Stimulated activated CD8-positive, alpha-beta memory T cell treated with anti-CD3 and anti-CD28 coated beads, Interleukin-15, amount 100 ng/mL, for 24 hours (primary cell): ENCODE measurements at places on chromosomes 2 and 18.

DNA sequence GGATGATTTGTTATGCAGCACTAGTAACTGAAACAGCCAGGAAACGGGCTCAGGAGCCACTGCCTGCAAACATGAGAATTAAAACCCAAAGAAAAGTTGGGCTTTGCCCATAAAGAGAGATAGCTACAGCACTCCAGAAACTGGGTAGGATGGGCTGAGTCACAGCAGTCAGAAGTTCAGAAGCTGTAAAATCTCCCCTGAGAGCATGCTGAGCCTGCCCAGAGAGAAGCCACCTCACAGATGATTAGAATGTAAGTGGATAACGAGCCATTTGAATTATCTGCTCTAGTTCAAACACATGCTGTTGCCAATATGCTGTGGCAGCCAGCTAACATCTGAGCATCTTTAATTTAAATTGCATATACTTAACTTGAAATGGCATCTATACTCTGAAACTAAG lies 388.1 kb upstream of the ACVR2A start:
- DNase-seq: no peak

- no peak for DNase-seq
These were observed 665.3 kb downstream of the STK39 start for GRCh38 chr2:167581961-167582574.

- DNase-seq: no peak
These were observed 22.5 kb downstream of the DAPL1 start for GRCh38 chr2:158817588-158817987.

GRCh38 chr2:144063602-144064001 lies 456.3 kb downstream of the ZEB2 start:
- no peak for DNase-seq

- DNase-seq: no peak
These were observed 31.7 kb upstream of the DNMT3A start for GRCh38 chr2:25373269-25373981.

- no peak for DNase-seq
These were observed 85.7 kb upstream of the GALNT13 start for GRCh38 chr2:153786016-153786415.

- no peak for DNase-seq
These were observed 20.8 kb upstream of the TNP1 start for GRCh38 chr2:216880509-216881184.

- no peak for DNase-seq
These were observed 35.8 kb upstream of the SCLY start for GRCh38 chr2:238024986-238025385.

GRCh38 chr18:26225915-26226228 lies 373 bp upstream of the TAF4B start:
- no peak for DNase-seq

- DNase-seq: no peak
These were observed 197.7 kb upstream of the SH3BP4 start for GRCh38 chr2:234754126-234754525.

DNA sequence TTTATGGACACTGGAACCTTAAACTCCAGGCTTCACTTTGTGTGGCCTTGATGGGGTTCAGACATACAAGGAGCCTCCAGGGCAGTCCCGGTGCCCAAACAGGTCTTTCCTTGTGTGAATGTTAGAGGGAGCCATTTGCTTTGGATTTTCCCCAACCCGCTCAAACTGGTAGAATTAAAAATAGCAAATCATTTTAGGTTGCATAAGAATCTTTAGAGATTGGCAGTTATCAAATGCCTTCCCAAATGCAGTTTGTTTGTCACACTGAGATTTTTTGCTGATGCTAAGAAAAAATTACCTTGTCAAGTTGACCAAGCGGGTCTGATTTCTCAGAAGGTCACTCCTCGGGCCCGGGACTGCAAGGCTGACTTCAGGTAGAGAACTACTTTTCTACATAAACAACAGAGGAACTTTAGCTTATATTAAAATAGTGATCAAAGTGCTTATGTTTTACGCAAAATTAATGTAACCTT lies 36.4 kb downstream of the ATP6V1C2 start:
- DNase-seq: no peak

- DNase-seq: no peak
These were observed 611.3 kb upstream of the SYT4 start for GRCh38 chr18:43888598-43888997.

GRCh38 chr2:120870467-120870788 lies 134.8 kb downstream of the GLI2 start:
- no peak for DNase-seq

GRCh38 chr2:164657129-164657528 lies 35.8 kb upstream of the GRB14 start:
- no peak for DNase-seq

GRCh38 chr2:186426153-186427016 lies 59.7 kb upstream of the ZC3H15 start:
- no peak for DNase-seq

DNA sequence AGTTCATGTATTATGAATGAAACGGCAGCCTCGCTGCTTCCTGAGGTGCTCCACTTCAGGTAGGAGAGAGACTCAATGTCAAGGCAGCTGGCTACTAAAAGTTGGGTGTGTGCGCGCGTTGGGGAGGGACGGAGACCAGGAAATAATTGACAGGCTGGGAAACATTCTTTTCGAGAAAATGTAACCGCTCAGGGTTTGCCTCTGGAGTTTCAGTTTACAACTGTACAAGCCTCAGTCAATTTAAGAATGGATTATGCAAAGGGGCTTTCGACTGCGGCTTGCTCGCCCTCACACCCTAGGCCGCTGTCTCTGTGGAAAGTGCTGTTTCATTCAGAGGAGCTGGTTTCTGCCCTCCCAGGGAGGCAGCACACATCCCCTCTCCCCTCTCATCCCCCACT lies 4.4 kb upstream of the SPRED2 start:
- DNase-seq: no peak

GRCh38 chr2:241121008-241121407 lies 18.9 kb upstream of the MTERF4 start:
- DNase-seq: no peak

GRCh38 chr2:203692031-203692710 lies 14.3 kb upstream of the CD28 start:
- DNase-seq: no peak

DNA sequence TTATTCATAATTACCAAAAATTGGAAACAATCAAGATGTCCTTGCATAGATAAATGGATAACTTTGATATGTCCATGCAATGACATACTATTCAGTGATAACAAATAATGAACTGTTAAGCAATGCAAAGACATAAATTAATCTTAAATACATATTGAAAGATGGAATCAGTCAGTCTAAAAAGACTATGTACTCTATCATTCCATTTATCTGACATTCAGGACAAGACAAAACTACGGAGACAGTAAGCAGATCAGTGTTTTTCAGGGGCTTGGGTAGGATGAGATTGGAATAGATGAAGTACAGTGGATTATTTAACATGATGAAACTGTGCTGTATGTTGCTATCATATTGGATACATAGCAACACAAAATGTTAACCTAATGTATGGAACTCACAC lies 21.3 kb upstream of the ZNF804A start:
- DNase-seq: no peak

- DNase-seq: no peak
These were observed 5.2 kb upstream of the PPP4R1 start for GRCh38 chr18:9619545-9619944.

DNA sequence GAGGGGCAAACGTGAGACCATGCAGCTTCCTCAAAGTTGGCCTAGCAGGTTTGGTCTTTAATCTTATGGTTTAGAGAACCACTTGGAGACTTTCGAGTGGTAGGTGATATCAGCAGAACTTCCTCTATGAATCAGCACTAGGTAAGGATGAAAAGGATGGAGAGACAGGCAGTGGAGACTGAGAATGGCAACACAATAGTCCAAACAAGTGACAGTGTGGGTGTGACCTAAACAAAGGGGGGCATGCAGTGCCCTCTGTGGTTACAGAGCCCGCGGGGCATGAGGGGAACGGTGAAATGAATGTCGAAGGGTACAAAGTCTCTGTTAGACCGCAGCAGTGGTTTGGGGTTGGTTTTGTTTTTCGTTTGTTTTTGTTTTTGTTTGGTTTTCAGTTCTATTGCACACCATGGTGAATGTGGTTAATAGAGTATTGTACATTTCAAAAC lies 143.9 kb downstream of the L3MBTL4 start:
- DNase-seq: no peak

DNA sequence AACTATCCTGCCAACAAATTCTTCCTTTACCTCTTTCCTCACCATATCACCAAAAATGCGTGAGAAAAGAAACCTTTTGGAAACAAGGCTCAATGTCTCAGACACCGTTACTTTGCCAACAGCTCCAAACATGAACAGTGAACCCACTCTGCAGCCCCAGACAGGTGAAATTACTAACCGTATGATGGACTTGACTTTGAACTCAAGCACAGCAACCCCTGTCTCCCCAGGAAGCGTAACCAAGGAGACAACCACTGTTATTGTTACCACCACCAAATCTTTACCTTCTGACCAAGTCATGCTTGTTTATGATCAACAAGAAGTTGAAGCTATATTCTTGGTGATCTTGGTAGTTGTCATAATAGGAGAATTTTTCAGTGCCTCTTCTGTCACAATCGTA lies 28.4 kb downstream of the MFSD6 start:
- DNase-seq: no peak
